Body of pancreas (tissue), 4 donors: ENCODE measurements at places on chromosomes 7 and 10. TPM values are rescaled to one million over a fixed set of nuclear protein-coding genes. Genes with fewer than 3 reads are reported as not detected.

MSS51 gene
- total RNA-seq: 2.3 TPM

NME8 gene
- total RNA-seq: not detected

KLLN gene
- total RNA-seq: 0.99 TPM

VAX1 gene
- total RNA-seq: not detected

BMPER gene
- total RNA-seq: 0.33 TPM

STEAP2 gene
- total RNA-seq: 9.2 TPM

POLR2J2 gene
- total RNA-seq: 4.2 TPM

SPDYE2 gene
- not detected for total RNA-seq

RBM20 gene
- total RNA-seq: 39.4 TPM

CNPY1 gene
- total RNA-seq: not detected

ZEB1 gene
- total RNA-seq: 21.0 TPM

SYT15 gene
- 6.3 TPM for total RNA-seq

HGF gene
- 2.9 TPM for total RNA-seq
